Adrenal gland (tissue), 19 donors: ENCODE measurements at places on chromosomes 7 and 10. TPM values are rescaled to one million over a fixed set of nuclear protein-coding genes. Genes with fewer than 3 reads are reported as not detected.

GRCh38 chr10:71608819-71609768, 110.5 kb downstream of the C10orf105 start:
- peak; percentile 64 for DNase-seq

DNA sequence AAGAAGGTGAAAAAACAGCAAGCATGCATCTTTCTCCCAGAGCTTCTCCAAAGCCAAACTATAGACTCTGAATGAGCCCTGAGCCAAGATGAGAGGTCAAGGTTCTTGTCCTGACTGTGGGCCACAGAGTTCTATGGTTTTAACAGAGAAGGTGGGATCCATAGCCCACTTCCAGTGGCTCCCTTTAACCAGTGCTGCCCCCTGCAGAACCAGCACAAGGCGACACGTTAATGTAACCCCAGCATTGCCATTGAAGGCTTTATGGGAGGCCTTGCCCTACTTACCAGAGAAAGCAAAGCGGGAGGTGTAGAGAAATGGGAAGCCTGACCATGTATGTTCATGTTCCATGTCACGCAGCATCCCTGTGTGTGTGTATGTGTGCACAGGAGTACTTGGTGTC, 243.6 kb downstream of the PRPF18 start:
- DNase-seq, result no peak

DNA sequence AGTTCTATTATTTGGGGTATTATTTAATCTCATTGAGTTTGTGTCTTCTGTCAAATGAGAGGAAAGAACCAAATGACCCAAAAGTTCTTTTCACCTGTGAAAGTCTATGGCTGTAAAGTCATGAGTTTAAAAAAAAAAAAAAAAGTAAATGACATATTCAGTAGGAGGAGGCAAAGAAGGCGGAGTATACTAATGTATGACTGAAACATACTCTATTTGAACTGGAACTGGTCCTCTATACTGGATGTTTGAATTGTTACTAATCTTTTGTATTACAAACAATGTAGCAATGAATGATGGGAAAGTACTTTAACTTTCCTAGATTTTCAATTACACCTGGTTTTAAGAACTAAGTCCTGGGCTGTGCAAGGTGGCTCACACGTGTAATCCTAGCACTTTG, 24.9 kb upstream of the GSAP start:
- DNase-seq, result no peak

DNA sequence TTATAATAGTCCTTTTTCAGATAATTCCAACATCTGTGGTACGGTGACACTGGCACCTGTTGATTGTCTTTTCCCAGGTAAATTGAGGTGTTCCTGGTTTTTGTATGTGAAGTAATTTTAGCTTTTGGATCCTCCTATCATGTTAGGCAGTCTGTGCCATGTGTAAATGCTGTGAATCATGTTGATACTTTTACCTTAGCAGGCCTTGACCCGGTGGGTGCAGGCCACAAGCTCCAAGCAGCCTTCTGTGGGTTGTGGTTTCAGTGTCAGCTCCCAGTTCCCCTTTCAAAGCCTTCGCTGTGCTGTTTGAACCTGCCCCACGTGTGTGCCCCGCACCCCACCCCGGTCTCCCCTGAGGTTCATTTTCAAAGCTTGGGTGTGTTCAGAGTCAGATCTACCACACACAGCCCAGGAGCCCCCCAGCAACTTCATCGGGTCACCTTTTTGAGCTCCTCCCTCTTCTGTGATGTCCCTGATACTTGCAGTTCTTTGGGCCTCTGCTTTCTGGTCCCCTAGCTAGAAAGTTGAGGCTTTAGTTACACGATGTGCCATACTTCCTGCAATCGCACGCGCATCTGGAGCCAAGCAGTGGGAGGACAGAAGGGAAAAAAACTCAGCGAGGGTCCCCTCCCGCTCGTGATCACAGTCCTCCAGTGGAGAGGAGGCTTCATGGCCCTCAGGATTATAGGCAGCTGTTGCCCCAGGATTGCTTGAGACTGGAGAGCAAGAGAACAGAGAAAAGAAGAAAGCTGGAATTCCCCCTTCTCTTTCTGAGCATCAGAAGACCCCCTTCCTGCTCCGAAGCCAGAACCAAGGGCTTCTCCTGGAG, 8.7 kb upstream of the BHLHA15 start:
- DNase-seq, result no peak

DNA sequence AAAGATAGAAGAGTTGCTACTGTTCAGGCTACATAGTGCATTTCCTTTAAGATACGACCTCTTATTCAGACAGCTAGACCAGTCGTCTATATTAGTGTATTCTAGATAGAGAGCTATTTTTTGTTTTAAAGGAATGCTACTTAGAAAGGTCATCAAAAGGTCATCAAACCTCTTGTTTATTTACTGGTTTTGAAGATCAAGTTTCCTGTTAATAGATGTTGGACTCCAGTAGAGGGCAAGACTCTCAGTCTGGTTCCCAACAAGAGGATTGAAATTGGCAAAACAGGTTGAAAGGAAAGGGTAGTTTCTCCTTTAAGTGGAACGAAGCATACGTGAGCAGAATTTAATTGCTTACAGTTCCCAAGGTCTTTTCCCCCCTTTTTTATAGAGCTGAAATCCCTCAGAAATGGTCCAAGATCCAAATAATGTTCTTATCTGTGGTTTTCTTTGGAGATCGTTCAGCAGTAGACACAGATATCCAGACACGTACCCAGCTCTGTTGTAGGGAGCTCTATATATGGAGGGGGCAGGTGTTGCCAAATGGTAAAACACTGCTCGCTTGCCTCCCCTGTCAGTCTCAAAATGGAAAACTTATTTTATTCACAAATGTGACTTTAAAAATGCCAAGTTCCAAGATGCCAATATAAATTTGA, 37.2 kb downstream of the BAMBI start:
- no peak for DNase-seq

The DPCD gene
- total RNA-seq, result 26.1 TPM

The KIF20B gene
- total RNA-seq, result 2.8 TPM

The NEUROG3 gene
- total RNA-seq, result 0.48 TPM

The ANKRD61 gene
- total RNA-seq, result 0.52 TPM

The NANOS1 gene
- 38.9 TPM for total RNA-seq
